HCT116 (cell line): ENCODE measurements at places on chromosomes 6 and 20.

GRCh38 chr6:134314006-134314821, 3.7 kb downstream of the SGK1 start:
- DNase-seq: no peak

- no peak for DNase-seq
These were observed 30.9 kb downstream of the PYGB start for GRCh38 chr20:25278636-25279361.

GRCh38 chr6:43973357-43973756, 153.9 kb downstream of the MRPL14 start:
- DNase-seq: no peak

GRCh38 chr6:45163952-45164766, 164.0 kb upstream of the RUNX2 start:
- peak; percentile 73 for DNase-seq

GRCh38 chr20:2400290-2400689, 19.6 kb downstream of the TGM6 start:
- DNase-seq: no peak

DNA sequence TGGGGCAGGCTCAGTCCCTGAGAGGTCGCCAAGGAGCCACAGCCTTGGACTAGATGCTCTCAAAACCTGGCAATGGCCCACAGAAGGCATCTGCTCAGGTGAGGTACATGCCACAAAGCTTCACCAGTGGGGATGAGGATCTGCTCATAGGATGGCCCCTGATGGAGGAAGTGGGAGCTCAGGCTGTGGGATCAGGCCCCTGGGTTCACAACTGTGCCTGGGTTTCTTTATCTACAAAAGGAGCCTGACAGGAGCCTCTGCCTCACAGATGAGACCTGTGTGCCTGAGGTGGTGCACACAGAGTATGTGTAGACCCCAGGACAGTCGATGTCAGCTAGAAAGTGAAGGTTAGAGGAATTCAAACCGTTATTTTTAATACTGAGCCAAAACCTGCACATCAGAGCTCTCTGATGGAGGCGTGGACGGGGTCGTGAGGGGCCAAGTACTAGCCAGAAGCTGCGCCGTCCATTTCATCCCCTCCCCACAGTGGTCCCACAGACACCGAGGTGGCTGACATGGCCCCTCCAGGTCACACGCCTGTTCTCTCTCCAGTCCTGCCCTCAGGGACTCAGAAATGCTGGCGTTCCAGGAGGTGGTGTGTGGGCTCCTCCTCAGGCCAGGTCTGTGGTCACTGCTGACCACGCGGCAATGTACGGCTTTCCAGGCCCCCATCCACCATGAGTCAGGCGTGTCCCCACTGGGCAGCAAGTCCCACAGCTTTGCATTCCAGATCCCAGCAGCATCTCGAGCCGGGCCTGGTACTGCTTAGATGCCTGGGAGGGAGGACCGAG, 33.3 kb downstream of the NTSR1 start:
- no peak for DNase-seq

- no peak for DNase-seq
These were observed 22.7 kb downstream of the HIVEP1 start for GRCh38 chr6:12034837-12035236.

GRCh38 chr6:33622456-33623431, 1.6 kb downstream of the ITPR3 start:
- no peak for DNase-seq

DNA sequence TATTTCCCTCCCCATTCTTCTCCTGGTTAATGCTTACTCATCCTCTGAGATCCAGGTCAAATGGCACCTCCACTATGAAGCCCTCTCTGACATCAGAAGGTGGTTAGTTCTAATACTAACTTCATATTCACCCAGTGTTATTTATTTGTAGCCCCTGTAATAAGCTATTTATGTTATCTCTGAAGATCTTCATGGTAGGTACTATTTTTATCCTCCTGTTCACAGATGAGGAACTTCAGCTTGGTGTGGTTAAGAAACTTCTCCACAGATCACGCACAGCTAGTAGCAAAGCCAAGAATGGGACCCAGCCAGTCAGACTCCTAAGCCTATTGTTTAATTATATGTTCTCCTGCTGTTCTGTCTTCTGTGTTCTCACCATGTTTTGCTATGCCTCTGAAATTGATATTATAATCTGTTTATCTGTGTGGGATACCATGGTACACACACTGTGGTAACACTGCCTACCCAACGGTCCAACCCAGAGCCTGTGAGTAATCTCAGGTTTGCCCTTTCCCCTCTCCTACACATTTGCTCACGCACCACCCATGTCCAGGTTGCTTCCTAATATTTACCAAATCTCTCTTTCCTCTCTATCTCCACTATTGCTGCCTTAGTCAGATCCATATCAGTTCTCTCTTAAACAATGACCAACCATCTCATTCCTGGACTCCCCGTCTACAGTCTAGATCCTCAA, 98.4 kb downstream of the IPCEF1 start:
- DNase-seq: no peak

- no peak for DNase-seq
These were observed 800 bp downstream of the ABCC10 start for GRCh38 chr6:43428112-43428570.

DNA sequence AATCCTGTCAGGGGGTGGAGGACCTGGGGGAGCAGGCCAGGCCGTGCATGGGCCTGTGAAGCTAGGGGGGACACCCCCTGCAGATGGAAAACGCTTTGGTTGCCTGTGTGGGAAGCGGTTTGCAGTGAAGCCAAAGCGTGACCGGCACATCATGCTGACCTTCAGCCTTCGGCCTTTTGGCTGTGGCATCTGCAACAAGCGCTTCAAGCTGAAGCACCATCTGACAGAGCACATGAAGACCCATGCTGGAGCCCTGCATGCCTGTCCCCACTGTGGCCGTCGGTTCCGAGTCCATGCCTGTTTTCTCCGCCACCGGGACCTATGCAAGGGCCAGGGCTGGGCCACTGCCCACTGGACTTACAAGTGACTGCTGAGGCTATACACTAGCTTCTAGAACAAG, 1.8 kb downstream of the ZBTB9 start:
- DNase-seq: no peak

GRCh38 chr6:47195011-47195650, 114.6 kb downstream of the TNFRSF21 start:
- DNase-seq: no peak

GRCh38 chr6:106724337-106724736, 95.0 kb downstream of the QRSL1 start:
- no peak for DNase-seq

DNA sequence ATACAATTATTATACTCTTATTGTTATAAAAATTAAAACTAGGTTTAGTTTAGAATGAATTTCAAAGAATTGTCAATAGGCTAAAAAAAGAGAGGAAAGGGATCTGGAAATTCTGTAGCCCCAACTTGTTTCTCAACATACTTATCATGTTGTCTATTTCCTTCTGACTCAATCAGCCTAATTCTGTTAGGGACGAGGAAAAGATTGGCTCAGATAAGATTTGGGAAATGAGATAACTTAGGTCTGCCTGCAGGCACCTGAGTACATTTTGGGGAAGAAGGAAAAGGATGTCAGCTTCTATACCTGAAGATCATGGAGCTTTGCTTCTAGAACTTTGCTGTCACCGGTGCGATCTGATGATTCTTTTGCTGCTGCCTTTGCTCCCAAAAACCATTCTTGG, 238.8 kb downstream of the SYNE1 start:
- DNase-seq: no peak

DNA sequence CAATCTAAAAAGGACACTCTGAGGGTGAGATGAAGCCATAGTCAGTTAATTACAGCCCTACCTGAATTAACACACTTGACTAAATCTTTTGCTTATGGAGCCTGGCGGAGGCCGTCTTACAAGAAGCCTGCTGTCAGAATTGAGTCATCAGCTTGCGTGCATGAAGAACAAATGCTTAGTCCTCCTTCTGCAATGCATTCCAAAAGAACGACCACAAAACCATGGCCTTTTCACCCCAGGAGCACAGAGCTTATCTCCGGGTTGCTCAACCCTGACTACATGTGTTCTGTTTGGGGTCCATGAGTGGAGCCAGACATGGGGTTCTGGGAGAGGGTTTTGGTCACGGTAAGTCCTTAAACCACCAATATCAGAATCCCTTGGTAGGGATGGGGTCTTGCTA, 318.1 kb downstream of the CLIC5 start:
- DNase-seq: peak; percentile 35

DNA sequence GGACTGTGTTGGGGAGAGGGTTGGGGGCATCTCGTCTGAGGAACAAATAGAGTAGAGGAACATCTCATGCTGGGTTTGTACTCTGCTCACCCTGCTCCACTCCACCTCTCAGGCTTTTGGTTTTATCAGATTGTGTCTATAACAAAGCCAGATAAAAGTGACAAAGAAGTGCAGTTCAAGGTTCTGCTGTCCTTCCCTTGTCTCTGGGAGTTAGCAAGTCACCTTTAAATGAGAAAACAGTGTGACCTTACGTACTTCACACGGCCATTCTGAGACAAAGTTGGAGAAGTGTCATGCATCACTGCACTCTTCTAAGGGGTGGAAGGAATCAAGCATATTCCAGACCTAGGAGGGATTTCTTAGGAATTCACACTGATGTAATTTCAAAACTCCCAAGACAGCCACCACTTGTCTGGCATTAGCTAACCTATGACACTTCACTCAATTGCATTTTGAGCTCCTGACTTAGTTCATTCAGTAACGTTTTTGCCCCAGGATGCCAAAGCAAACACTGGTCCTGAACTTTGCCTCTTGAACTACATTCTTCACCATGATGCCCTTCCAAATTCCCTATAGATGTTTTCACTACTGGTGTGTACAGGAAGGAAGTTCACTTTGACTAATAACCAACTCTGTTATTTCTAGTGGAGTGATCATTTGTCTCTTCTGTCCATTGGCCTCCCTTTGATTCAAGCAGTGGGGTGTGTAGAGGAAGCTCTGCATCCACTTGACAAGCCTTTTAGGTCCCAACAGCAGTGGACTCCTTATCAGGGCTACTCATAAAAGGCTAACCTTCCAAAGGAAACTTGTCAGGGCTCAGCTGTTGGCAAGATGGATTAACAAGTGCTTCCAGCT, 647.6 kb upstream of the FLRT3 start:
- DNase-seq: no peak

DNA sequence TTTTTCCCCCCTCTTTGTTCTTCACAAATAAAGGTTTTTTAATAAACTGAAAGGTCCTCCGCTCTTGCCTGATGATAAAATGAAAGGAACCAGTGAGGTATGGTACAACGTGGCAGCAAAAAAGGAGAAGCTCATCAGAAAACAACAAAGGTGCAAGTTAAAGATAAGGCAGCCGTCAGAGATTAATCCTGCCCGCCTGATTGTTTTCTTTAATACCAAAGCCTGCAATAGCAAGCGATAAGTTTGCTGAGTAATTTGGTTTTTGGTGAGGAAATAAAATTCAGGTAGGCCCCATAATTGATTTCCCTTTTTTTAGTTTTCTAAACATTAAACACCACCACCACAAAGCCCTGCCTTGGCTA, 177.9 kb downstream of the MBOAT1 start:
- DNase-seq: no peak

- no peak for DNase-seq
These were observed 10.4 kb upstream of the RNF182 start for GRCh38 chr6:13914351-13914750.

- no peak for DNase-seq
These were observed 21.3 kb downstream of the GRM1 start for GRCh38 chr6:146050168-146050567.

DNA sequence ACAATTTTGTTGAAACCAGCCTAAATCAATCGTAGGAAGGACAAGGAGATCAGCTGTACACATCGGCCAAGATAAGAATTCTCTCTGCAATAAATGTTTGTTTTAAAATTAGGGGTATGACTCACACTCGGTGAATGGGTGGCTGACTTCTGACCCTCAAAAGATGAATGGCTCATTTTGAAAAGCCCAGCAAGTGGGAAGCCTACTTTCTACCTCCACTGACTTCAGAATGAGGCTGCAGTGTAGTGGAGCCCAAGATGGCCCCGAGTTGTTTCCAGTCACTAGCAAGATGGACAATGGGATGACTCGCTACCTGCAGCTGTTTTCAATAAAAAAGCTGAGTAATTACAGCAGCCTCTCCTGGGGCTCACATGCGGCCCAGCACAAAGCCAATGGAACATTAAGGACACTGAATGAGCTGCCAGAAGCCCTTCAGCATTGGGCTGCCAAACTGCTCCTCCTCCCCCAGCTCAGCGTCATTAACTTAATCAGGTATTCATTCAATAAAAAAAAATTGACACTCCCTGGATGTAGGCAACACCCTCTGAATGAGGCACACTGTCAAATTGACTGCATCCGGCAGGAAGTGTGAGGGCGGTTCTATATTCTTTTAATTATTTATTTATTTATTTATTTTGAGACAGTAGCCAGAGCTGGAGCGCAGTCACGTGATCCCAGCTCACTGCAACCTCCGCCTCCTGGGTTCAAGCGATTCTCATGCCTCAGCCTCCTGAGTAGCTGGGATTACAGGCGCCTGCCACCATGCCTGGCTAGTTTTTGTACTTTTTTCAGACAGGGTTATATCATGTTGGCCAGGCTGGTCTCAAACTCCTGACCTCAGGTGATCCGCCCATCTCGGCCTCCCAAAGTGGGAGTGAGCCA, 107.3 kb downstream of the GMPR start:
- DNase-seq: no peak

DNA sequence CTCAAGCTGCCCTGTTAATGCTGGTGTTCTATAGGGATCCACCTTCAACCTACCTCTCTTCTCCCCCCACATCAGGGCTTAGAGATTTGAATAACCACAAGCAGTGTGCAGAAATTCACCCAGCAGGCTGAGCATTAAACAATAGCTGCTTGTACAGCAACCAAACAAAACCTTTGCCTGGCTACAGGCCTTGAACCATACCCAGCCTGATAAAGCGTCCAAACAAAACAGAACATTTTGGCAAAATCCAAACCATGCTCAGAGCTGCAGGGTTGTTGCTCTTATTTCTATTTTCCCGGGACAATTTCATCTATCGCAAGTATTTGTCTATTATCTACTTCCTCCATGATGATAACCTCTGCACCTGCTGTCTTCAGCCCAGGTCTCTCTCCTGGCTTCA, 142.3 kb downstream of the UNC5CL start:
- no peak for DNase-seq

- DNase-seq: no peak
These were observed 139.3 kb upstream of the PHACTR1 start for GRCh38 chr6:12577124-12577850.

DNA sequence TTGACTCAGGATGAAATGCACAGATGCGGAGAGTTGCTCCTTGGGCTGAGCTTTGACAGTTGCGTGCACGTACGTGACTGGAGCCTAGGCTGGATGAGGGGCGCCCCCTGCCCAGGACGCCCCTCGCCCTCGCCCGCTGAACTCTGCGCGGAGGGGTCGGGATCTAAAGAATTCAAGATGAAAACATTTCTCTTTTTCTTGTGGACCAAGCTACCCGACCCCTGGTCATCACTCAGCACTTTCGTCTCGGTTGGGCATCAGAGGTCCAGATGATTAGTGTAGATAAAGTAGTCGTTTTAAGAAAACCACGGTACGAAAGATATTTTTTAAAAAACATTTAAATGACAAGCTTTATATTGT, 700 bp downstream of the DTD1 start:
- DNase-seq: no peak
